ENCODE measurements at places on chromosomes 12 and 14.

DNA sequence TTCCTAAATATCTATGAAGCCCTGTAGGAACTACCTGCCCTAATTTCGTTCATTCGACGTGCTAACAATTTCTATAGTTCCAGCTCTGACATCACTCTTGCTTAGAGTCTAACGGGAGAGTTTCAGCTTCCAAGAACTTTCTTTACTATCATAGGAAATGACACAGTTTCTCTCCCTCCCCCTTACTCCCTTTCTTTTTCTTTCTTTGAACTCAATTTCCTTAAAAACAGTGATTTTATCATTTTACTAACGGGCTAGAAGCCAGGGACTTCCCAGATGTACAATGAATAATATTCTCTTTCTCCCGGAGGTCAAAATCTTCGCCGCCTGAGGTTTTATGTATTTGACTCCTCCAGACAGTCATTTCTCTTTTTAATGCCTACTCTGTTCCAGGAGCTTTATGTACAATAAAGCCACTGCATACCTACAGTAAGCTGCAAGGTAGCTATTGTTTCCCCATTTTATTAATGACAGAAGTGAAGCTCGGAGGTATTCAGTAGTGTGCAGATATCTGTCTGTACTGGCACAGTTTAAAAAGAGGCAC lies 15.7 kb downstream of the SMCO2 start:
- no peak for DNase-seq

DNA sequence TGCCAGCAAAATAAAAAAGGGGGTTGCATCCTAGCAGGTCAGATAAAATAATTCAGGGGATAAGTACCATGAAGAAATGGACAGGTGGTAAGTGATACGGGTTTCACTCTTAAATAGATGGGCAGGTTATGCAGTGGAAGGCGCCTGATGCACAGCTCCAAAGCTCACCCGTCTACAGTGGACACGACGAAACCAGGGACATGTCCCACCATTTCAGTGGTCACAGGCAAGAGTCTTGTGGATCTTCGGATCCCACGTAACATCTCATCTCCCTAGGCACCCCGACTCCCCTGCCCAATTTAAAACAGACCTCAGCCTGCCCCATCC lies 60.5 kb downstream of the DDX51 start:
- DNase-seq: no peak

DNA sequence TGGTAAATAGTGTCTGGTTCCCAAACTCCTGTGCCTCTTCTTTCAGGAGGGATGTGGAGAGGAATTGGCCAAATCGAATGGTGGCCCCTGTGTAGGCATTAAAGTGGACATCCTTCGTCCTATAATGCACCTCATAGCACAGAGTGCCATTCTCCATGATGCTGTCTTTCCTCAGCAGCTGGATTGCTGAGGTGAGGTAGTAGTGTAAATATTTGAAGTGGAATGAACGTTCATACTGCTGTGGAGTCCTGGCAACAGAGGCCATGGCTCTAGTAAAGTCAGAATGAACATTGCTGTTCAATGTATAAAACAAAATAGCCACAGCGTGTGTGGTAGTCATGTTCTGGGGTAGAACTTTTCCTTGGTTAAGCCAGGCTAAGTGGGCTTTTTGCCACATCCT lies 2.7 kb downstream of the ART4 start:
- peak; percentile 34 for DNase-seq

DNA sequence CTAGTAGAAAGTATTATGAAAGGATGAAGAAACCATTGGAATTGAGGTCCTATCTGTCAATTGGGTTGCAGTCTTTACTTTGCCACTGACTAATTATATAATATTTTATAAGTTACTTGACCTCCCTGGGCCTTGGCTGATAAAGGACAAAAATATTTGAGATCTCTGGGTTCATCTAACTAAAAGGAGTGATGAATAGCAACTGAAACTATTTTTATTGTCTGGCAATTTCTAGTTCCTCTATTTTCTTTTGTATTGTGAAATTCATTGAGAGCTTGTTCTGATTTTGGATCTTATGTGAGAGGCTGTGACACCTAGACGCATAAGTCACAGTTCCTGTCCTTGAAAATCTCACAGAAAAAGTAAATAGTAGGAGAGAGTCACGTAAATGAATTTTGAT lies 415.7 kb upstream of the ATP2B1 start:
- no peak for DNase-seq

DNA sequence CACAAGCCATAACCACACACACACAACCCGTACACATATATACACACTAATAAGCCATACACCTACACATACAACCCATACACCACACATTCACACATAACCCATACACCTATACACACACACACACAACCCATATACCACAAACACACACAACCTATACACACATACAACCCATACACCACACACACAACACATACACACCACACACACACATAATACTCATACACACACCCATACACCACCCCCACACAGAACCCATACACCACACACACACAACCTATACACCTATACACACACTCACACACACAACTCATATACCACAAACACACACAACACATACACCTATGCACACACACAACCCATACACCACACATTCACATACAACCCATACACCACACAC lies 44.1 kb downstream of the TMEM121 start:
- DNase-seq: no peak

DNA sequence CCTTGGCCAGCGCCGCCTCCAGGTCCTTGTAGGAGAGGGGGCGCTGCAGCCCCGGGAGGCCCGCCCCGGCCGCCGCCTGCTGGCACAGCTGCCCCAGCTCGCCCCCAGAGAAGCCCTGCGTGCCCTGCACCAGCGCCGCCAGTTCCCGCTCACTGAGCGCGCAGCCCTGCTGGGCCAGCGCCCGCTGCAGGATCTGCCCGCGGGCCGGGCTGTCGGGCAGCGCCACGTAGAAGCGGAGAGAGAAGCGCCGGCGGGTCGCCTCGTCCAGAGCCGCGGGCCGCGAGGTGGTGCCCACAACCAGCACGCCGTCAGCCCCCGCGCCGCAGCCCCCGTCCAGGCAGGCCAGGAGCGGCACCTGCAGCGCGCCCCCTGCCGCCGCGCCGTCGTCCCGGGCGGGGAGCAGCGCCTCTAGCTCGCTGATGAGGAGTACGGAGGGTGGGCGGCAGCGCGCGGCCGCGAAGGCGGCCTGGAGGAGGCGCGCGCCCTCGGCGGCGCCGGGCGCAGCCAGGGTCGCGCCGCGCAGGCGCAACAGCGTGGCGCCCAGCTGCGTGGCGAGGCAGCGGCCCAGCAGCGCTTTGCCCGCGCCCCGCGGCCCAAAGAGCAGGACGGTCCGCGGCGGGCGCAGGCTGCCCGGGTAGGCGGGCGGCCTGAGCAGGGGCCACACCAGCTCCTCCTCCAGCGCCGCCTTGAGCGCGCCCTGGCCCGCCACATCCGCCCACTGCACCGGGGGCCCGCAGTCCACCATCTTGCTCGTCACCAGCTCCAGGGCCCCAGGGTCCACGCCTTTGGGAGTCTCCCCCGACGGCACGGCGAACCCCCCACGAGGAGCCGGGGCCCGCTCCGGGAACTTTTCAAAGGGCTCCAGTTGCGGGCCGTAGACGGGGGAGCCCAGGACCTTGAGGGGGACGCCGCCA lies 27.7 kb downstream of the FIGNL2 start:
- peak; percentile 90 for DNase-seq

- no peak for DNase-seq
Observed at GRCh38 chr12:12572659-12573058, 10.0 kb upstream of the DUSP16 start.

DNA sequence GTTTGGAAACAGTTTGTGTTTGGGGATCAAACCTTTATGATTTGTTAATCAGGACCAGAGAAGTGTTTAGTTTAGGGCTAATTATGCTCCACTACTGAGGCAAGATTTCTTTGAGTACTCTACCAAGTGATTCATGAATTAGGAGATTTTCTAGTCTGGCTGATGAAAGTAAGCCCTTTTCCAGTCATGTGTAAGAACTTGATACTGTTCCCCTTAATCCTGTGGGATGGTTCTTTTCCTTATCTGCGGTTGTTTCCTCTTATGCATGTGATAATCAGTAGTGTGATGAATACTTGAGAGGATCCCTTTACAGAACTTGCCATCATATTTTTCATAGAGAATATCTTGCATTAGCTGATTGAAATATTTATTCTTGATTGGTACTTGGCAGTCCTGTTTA lies 42.1 kb downstream of the DYRK2 start:
- no peak for DNase-seq

DNA sequence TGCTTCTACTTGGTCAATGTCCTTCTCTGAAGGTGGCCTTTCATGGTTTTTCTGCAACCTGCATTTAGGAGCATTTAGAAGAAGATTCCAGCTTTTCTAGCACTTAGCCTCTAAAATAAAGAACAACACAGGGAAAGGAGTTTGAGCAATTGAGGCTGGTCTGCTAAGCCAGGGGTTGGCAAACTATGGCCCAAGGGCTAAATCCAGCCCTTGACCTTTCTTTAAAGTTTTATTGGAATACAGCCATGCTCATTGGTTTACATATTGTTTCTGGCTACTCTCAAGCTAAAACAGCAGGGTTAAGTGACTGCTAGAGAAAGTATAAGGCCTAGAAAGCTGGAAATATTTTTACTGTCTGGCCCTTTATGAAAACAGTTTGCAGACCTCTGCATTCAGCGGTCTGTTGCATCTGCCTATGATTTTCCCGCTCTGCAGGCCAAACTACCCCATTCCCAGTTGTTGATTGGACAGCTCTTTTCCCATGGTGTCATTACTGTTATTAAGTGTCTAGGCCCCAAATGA lies 39.3 kb downstream of the SPRING1 start:
- DNase-seq: no peak

DNA sequence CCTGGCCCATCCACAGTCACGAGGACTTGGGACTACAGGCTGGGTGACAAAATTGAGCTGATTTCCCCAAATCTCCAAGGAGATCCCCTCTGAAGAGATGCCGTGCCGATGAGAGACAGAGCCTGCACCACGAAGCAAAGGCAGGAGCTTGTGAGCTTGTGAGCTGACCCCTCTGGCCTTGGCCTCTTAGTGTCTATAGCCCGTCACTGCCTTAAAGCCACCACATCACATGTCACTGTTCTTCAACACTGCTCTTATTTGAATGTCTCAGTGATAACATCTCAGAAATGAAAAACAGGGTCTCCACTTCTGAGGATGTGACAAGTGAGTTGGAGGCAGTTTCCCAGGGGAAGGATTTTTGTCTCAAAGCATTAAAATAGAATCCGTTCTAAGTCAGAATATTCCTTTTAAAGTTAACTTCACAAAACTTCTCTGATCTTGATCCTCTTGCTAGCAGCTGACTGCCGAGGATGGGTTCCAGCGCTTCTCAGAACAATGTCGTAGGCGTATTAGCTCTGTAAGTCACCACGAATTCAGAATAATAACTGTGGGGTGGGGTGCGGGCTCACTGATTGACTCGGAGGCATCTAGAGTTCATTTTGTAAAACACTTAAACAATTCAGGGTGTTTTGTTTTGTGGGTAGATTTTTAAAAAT lies 37.5 kb downstream of the CHST11 start:
- DNase-seq: no peak

DNA sequence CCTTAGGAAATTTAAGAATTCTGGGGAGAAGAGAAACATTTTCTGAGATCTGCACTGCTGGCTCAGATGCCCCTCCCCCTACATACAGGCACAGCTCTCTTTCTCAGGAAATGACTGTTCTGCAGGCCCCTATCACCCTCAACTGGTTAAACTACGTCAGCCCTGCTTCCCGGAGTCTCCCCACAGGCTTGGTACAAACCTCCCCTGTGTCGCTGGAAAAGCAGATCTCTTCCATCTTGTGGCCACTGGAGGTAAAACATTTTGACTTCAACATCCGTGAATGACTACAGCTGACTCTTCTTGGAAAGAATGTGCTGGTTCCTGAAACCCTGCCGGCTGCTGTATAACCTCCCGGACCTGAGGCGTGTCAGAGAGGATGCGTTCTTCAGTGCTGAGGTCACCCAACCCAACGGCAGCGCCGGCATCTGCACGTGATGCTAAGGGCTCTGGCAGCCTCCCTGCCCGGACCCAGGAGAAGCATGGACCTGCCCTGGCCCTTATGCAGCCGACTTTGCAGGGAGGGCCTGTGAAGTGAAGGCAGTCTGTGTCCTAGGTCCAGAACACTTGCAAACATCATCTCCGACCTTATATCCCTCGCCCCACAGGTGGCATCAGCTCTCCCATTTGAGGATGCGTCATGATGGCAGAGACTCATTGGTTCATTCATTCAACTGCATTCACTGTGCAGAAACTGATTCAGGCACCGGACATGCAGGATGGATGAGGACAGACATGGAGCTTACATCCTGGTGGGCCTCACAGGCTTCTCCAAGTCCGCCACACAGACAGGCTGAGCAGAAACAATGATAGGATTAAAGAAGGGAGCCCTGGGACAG lies 129.2 kb downstream of the GCH1 start:
- peak; percentile 94 for DNase-seq

DNA sequence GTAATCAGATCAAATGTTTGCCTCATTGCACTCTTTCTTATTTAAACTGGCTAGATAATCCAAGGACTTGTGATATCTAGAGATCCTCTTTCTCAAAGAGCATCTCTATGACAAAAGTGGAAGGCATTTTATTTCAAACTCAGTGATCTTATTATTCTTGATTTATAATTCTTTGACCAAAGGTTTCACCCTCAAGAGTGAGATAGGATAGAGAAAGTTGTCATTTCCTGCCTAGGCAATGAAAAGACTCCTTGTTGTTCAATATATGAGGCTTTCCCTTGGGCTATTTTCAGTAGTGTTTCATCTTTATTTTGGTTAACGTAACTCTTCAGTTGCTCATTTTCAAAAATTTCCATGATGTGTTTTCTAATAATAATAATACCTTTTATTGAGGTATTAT lies 18.0 kb upstream of the INSM2 start:
- no peak for DNase-seq

GRCh38 chr14:62796431-62796830 lies 248.8 kb downstream of the KCNH5 start:
- no peak for DNase-seq

GRCh38 chr14:33335366-33335765 lies 396.7 kb downstream of the NPAS3 start:
- DNase-seq: no peak

- no peak for DNase-seq
Observed at GRCh38 chr14:21626491-21627230, 8.1 kb downstream of the OR10G2 start.

- no peak for DNase-seq
Observed at GRCh38 chr12:99529966-99530365, 117.6 kb upstream of the GARIN6 start.

DNA sequence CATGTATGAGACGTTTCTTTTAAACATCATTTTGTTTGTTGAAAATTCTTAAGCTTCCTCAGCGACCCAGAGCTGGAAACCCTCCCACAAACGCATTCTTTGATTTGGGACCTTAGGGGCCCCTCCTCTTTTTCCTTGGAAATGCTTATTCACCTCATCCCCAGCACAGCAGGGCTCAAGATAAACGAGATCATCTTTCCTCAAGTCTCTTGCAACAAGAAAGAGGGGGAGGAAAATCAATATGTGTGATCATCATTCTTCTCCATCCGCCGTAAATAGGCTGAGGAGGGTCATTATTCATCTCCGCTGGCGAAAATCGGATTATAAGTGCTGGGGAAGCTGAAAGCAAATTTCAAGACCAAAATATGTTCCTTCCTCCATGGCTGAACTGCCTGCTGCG lies 1415.2 kb downstream of the AACS start:
- DNase-seq: no peak

Data from NCI-H1417 (cell line).